ENCODE measurements at places on chromosomes 3 and 15.

- DNase-seq, result no peak
Observed at GRCh38 chr3:29416514-29416913, 135.6 kb downstream of the RBMS3 start.

- no peak for DNase-seq
Observed at GRCh38 chr3:141804778-141805639, 41.8 kb downstream of the GRK7 start.

DNA sequence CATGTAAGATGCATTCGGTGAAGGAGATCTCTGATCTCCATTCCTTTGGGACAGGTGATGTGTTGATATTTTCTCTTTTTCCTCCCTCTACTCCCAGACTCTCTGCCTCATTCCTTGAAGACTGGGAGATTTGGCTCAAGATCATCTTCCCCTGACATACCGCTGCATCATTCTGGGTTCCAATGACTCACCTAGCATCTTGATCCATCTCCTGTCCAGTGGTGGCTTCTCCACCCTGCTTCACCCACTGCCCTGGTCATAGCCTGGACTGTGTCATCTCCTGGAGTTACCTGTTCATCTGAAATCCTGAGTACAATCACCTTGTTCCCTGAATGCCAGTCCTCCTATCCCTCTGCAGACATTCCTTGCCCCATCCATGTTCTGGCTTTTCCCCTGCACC, 57.4 kb upstream of the TRAK1 start:
- no peak for DNase-seq

DNA sequence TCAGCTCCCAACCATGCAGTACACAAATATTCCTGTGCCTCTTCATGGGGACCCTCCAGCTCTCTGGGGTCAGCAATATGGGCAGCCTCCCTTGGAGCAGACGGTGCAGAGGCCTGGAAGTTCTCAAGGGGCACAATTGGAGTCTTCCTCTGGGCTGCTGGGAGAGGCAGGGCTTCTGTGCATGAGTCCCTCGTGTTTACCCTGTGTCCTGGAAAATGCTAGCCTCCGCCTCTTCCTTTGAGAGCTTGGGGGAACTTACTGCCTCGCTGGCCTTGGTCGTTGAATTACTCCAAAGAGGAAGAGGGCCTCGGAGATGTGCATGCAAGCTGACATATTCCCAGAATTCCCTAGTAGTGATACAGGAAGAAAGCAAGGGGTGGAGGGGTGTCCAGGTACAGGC, 284.4 kb upstream of the IGF1R start:
- no peak for DNase-seq

GRCh38 chr15:49847423-49848281, 226.8 kb downstream of the DTWD1 start:
- DNase-seq, result no peak

DNA sequence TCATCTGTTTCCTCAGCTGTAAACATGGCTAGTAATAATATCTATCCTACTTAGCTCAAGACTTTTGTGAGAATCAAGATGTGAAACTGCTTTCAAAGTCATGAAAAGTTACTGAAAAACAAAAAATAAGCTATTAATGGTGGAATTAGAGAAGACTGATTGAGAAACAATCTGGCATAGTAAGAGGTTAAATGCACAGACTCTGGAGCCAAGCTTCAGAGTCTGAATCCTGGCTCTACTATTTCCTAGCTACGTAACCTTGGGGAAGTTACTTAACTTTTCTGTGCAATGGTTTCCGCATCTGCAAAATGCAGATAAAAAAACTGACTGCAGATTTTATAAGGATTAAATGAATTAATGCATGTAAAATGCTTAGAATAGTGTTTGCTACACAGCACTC, 28.8 kb downstream of the LRRFIP2 start:
- DNase-seq, result no peak

DNA sequence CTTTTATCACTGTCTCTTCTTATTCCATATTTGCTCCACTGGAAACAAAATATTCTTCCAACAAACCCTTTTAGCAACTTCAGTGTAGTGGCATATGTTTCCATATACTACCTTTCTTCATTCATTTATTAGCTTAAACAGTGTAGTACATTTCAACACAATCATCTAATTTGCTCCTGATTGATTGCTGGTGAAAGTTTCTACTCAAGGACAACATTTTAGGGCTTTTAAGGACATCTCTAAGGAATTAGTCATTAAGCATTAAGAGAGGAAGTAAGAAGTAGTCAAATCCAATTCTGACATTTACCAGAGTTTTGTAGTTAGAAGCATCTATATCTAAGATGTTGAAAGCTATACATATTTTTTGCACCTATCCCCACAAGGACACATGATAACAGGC, 55.8 kb downstream of the RSRC1 start:
- DNase-seq, result no peak

- DNase-seq, result no peak
Observed at GRCh38 chr3:27252646-27253045, 116.5 kb downstream of the NEK10 start.

GRCh38 chr3:175255698-175256097, 396.6 kb downstream of the NAALADL2 start:
- DNase-seq, result no peak

- no peak for DNase-seq
Observed at GRCh38 chr15:22944651-22945050, 35.5 kb downstream of the CYFIP1 start.

- DNase-seq, result no peak
Observed at GRCh38 chr3:116443191-116443661, 2.1 kb downstream of the LSAMP start.

GRCh38 chr3:142353571-142353970, 94.3 kb downstream of the XRN1 start:
- no peak for DNase-seq

DNA sequence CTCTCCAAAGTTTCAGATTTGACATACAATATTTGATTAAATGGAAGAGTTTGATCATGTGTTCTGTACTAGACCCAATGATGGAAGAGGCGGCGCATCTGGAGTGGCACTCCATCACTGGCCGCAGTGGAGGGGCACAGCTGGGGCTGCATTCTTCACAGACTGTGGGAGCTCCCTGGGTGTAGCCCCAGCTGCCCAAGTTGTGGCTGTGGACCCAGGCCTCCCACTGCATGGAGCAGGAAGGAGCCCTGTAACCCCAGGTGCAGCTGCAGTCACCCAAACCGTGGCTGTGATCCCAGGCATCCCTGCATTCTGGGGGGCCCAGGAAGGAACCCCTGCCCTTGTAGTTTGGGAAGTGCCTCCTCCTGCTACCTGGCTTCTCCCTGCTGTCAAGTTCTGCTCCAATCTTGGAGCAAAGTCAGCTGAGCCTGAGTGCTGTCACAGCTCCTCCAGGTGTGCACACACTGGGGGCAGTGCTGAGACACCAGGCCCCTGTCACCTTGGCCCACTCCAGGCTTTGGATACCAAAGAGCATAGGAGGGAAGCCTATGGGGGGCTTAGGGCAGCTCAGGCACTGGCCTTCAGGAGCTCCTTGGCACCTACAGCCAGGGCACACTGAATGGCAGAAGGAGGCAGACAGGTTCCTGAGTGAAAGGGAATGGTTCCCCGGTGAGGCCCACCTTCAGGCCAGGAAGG, 651.9 kb upstream of the BCHE start:
- no peak for DNase-seq

DNA sequence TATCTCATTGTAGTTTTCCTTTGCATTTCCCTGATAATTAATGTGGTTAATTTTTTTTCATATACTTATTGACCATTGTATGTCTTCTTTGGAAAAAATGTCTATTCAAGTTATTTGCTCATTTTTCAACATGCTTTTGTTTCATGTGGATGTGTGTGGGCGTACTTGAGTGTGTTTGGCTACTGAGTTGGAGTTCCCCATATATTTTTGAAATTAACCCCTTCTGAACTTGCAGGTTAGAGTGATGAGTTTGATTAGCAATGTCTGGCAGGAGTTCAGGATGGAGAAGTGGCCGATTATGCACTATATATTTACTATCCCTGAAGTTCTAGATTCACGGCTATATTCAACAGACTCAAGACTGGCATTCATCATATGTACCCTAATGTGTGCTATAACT, 250.4 kb upstream of the TTC14 start:
- no peak for DNase-seq

DNA sequence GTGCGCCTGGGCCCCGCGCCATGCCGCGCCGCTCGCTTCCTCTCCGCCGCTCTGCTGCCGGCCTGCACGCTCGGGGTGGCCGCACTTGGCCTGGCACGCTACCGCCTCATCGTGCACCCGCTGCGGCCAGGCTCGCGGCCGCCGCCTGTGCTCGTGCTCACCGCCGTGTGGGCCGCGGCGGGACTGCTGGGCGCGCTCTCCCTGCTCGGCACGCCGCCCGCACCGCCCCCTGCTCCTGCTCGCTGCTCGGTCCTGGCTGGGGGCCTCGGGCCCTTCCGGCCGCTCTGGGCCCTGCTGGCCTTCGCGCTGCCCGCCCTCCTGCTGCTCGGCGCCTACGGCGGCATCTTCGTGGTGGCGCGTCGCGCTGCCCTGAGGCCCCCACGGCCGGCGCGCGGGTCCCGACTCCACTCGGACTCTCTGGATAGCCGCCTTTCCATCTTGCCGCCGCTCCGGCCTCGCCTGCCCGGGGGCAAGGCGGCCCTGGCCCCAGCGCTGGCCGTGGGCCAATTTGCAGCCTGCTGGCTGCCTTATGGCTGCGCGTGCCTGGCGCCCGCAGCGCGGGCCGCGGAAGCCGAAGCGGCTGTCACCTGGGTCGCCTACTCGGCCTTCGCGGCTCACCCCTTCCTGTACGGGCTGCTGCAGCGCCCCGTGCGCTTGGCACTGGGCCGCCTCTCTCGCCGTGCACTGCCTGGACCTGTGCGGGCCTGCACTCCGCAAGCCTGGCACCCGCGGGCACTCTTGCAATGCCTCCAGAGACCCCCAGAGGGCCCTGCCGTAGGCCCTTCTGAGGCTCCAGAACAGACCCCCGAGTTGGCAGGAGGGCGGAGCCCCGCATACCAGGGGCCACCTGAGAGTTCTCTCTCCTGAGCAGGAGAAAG, 951 bp downstream of the GPR62 start:
- peak; percentile 19 for DNase-seq

GRCh38 chr3:47658444-47658843, 79.8 kb upstream of the CSPG5 start:
- no peak for DNase-seq

DNA sequence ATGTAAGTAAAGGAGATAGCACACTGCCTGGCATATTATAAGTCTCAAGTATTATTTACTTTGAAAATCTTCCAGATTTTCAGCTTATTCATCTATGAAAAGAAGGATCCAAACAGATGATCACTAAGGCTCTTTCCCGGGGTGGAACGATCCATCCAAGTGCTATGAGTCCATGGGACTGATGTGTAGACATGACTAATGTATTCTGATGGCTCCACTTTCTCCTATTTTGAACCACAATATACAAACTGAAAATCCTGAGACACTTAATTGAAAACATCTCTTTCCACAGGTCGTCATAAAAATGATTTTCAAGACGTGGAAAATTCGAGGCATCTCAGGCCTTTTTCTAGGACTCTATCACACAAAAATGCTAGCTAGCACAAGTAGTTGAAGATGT, 33.4 kb upstream of the CHRM5 start:
- no peak for DNase-seq

GRCh38 chr3:162213956-162214355, 717.3 kb downstream of the OTOL1 start:
- no peak for DNase-seq

Data from stimulated activated CD4-positive, alpha-beta T cell treated with anti-CD3 and anti-CD28 coated beads, Interleukin-1b, Interleukin-23, amount 100 ng/mL, for 1 hour (primary cell).